ENCODE measurements at places on chromosomes 2 and 18. TPM values are rescaled to one million over a fixed set of nuclear protein-coding genes. Genes with fewer than 3 reads are reported as not detected.
A peak's percentile ranks its signal among the peaks of the same experiment; 100 is the strongest.

GRCh38 chr18:48545757-48546321 is 7.0 kb downstream of the CTIF start:
- H3K27me3 ChIP-seq: no peaks in the 10 kb centered on the region
- no peak overlapping the region for H3K4me3 ChIP-seq
- H3K36me3 ChIP-seq: no peaks in the 10 kb centered on the region

DNA sequence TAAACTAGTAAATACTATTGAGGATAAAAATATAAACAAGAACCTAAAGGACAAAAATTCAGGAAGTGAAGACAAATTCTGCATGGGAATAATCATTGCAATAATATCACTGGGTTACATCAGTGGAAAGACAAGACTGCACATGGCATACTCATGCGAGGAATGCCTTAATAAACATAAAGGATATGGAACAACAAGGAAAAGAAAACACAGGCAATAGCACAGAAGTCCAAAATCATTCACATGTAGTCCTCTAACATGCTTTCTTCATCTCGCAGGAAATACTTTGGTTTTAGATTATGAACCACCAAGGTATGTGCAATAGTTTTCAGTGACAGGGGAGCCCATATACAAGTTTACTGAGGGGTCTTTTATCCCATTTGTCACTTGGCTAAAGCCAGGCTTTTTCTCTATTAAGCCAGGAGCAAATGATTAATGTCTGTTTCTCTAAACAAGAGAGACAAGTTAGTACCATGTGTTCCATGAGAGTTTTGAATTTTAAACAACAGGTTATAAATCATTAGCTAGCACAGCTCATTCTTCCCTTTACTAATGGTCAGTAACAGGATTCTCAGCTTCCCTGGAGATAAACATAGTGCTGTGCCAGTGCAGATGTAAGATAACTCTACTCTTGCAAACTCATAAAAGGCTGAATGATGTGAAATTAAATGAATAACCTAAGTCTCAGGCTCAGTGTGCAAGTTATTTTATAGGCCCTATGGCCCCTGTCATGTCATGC is 353.6 kb upstream of the FSIP2 start:
- no peaks in the 10 kb centered on the region for H3K36me3 ChIP-seq
- H3K27ac ChIP-seq: no peak overlapping the region
- no peak overlapping the region for H3K4me3 ChIP-seq
- no peaks in the 10 kb centered on the region for H3K4me1 ChIP-seq

The MOB1A gene
- 108 TPM for total RNA-seq

GRCh38 chr2:128315122-128315828 is 3.4 kb downstream of the HS6ST1 start:
- H3K36me3 ChIP-seq: no peaks in the 10 kb centered on the region
- no peak overlapping the region for H3K27ac ChIP-seq
- no peak for DNase-seq
- H3K4me3 ChIP-seq: no peak overlapping the region

- no peak for DNase-seq
- H3K27me3 ChIP-seq: no peaks in the 10 kb centered on the region
- peaks cover 57% of the 10 kb centered on the region for H3K4me1 ChIP-seq
- H3K4me3 ChIP-seq: no peak overlapping the region
These were observed 118.4 kb downstream of the MAP4K4 start for GRCh38 chr2:101815739-101816391.

DNA sequence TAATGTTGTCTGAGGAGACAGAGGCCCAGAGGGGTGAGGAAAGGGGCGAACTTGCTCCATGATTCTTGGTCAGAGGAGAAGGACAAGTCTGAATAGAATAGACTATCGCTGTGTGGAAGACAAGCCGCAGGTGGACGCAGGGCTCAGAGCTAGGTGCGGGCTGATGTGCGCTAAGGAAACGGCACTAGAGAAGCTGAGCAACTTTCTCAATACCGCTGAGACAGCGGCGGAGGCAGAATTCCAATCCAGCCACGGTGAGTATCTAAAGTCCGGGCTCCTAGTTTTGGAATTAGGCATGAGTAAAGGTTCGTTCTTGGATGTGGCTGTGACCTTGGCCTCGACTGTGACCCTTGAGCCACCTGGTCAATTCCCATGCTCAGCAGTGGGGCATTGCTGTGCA is 47.8 kb downstream of the CAPN13 start:
- DNase-seq: peak; percentile 39
- H3K27ac ChIP-seq: no peak overlapping the region
- H3K4me3 ChIP-seq: no peak overlapping the region
- no peaks in the 10 kb centered on the region for H3K4me1 ChIP-seq
- H3K36me3 ChIP-seq: no peaks in the 10 kb centered on the region
- no peaks in the 10 kb centered on the region for H3K27me3 ChIP-seq
